ENCODE measurements at places on chromosomes 4 and X.

- DNase-seq: no peak
Observed at GRCh38 chr4:109994415-109994827, 81.7 kb downstream of the EGF start.

- DNase-seq: no peak
Observed at GRCh38 chr4:8035371-8035780, 95.7 kb upstream of the AFAP1 start.

GRCh38 chr4:16140879-16141249 lies 57.0 kb upstream of the PROM1 start:
- no peak for DNase-seq

DNA sequence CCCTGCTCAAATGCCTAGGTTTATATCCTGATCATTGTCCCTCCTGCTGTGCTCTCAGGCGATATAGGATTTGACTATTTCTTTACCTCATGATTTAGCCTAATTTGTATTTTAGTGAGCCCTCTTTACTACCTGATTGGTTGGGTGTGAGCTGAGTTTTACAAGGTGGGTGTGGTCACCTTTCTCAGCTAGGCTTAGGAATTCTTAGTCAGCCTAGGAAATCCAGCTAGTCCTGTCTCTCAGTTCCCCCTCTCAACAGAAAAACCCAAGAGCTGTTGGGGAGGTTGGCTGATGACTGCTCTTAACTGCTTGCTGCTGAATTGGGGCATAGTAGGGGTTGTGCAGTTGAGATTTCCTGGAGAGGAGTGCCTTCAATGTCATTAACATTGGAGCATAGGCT lies 100.5 kb upstream of the AADAT start:
- DNase-seq: no peak

GRCh38 chrX:66731398-66731797 lies 92.5 kb upstream of the EDA2R start:
- DNase-seq: no peak

GRCh38 chr4:61182915-61183314 lies 17.2 kb upstream of the ADGRL3 start:
- DNase-seq: no peak

GRCh38 chr4:67885762-67886161 lies 2.0 kb upstream of the TMPRSS11D start:
- no peak for DNase-seq

DNA sequence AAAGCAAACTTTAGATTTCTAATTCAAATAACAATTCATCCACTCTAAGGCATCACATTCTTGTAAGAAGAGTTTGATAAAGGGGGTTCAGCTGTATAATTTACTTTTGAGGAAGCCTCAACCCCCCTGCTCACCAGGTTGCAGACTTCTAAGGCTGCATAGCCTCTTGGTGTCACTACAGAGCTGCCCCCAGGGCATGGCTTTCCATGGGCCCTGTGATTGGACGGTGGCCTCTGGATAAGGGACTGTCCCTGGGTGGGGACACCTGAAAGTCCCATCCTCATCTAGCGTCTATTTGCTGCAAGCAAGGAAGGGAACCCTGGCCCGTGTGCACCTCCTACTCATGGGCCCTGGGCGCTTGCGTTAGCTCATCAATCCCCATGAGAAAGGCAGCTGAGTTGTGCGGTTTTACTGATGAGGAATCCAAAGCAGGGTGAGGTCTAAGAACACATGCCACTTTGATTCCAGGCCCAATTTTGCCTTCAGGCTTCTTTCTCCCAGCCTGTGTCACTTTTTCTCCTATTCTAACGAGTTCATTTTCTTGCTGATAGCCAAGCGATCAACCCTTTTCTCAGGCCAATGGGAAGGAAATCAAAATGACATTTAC lies 51.8 kb downstream of the SCML1 start:
- no peak for DNase-seq

- no peak for DNase-seq
Observed at GRCh38 chrX:107273795-107274194, 67.4 kb downstream of the DNAAF6 start.

All from stimulated activated CD8-positive, alpha-beta memory T cell treated with anti-CD3 and anti-CD28 coated beads, Interleukin-15, amount 100 ng/mL, for 4 hours (primary cell).